Mesenteric fat pad (tissue), 1 donor: ENCODE measurements at places on chromosomes 7 and 10.

DNA sequence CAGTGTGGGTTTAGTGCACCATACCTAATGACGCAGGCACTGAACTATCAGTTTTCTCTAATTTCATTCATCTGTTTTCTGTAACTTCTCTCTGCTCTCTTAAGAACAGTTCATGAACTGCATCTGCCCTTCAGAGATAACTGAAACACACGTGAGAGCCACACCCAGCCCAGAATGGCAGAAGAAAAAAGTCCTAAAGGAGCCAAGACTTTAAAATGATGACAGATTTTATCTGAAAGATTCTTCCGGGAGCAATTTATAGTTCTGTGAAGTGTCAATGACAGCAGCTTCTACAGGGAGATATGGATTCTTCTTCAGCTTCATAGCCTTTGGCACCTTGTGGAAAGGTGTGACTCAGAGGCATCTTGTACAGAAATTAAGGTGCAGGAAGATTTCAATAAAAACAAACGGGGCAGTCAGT, 211.5 kb upstream of the SLC26A5 start:
- no peak for DNase-seq

GRCh38 chr7:40780460-40780859, 645.7 kb downstream of the SUGCT start:
- DNase-seq: no peak

- no peak for DNase-seq
These were observed 116.7 kb downstream of the GPR85 start for GRCh38 chr7:112969946-112970345.

GRCh38 chr7:4127909-4128560, 554.1 kb upstream of the FOXK1 start:
- no peak for DNase-seq

- DNase-seq: no peak
These were observed 10.9 kb downstream of the LIMK1 start for GRCh38 chr7:74094224-74095101.

GRCh38 chr10:12629767-12630165, 280.4 kb downstream of the CAMK1D start:
- DNase-seq: no peak

- DNase-seq: no peak
These were observed 29.8 kb downstream of the FAM13C start for GRCh38 chr10:59332581-59332980.

DNA sequence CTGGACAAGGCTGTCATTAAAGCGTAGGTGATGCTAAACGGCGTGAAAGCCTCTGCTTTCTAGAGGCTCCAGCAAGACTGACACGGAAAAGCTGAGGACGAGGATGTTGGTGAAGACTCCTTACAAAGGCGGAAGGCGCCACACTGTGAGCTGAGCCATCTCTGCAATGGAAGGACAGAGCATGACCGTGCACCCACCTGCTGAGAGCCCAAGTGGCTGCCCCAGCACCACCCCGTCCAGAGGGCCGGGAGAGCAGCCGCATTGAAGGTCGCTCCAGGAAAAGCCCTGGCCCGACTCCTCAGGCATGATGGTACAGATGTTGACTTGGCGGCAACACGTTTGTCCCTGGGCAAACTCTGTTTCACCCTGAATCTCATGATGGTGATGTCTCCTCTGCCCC, 492.7 kb downstream of the DNAJB6 start:
- no peak for DNase-seq

- no peak for DNase-seq
These were observed 29.2 kb upstream of the MKX start for GRCh38 chr10:27774831-27775230.

- DNase-seq: no peak
These were observed 442 bp downstream of the STYXL1 start for GRCh38 chr7:76047305-76047810.

GRCh38 chr10:69769395-69769992, 32.2 kb upstream of the COL13A1 start:
- no peak for DNase-seq

DNA sequence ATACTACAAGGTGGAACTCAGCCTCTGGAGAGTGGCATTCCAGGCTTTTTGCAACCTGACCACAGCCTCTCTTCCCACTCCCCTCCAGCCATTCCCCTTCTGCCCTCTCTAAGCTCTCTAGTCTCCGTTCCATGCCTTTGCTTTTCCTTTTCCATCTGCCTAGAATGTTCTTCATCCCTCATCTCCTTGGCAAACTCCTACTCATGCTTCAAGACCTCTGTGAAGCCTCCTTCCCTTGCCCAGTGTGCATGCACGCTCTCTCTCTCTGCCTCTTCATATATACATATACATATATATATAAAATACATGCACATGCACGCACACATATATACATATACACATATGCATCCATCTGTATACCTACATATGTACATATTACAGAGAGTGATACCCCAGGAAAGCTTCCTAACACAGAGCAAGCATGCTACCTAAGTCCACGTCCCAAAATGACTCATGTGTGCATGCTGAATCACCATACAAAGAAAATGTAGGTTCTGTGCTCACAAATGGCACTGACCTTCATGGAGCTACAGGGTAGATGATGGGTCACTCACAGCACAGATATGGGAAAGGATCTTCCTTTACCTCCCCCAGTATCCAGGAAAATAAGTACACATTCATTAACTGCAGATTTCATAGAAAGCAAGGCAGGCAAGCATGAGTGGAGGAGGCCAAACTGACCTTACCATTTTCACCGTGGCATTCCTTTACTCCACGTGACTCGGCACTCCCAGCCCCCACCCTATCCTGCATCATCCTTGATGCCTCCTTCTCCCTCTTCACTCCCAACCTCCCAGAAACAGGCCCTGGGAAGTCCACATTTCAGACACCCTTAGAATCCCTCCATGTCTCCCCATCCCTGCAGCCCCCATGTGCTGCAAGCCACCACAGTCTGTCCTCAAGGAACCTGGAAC, 238.4 kb upstream of the ZMIZ1 start:
- DNase-seq: no peak

- DNase-seq: no peak
These were observed 314.5 kb upstream of the AKR1E2 start for GRCh38 chr10:4511509-4511908.

DNA sequence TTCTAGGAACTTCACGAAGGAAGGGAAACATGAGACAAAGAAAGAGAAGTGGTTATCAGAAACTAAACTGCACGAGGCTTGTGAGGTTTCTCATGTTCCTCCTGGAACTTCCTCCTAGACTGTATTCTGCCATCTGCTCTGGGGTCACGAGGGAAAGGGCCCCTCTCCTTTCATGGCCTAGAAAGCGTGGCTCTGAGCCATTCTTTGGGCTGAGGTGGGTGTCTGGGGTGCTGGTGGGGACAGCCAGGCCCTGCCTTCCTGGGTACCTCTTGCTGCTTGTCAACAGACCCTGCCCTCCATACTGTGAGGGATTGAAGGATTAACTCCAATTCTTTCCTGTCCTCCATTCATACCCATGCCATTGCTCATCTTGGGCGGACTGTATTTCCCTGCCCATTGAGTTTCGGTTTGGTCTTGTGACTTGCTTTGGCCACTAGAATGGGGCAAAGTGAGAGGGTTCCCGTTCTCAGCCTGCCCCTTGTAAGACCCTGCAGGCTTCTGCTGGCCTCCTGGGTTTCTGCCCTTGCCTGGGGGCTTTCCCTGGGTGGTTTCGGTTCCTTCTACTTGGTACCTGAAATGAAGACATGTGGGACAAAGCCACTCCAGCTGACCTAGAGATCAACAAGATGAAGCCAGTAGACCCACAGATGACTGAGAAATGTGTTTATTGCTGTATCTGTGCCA, 14.9 kb upstream of the GIMAP8 start:
- DNase-seq: peak; percentile 55

DNA sequence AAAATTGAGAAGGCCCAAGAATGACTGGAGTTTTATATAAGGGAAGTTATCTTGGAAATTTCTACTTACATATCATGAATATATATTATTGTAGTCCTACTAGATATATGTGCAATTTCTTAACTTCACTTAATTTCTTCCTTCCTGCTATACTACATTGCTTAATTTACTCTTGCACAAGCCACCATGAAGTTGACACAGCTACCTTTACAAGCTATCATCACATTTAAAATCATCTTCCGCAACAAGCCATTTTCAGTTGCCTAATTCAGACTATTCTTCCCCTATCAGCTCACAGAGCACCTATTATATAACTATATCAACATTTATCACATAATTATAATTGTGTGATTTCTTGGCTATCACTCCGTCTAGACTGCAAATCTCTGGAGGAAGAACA, 418.4 kb downstream of the PARD3 start:
- no peak for DNase-seq

DNA sequence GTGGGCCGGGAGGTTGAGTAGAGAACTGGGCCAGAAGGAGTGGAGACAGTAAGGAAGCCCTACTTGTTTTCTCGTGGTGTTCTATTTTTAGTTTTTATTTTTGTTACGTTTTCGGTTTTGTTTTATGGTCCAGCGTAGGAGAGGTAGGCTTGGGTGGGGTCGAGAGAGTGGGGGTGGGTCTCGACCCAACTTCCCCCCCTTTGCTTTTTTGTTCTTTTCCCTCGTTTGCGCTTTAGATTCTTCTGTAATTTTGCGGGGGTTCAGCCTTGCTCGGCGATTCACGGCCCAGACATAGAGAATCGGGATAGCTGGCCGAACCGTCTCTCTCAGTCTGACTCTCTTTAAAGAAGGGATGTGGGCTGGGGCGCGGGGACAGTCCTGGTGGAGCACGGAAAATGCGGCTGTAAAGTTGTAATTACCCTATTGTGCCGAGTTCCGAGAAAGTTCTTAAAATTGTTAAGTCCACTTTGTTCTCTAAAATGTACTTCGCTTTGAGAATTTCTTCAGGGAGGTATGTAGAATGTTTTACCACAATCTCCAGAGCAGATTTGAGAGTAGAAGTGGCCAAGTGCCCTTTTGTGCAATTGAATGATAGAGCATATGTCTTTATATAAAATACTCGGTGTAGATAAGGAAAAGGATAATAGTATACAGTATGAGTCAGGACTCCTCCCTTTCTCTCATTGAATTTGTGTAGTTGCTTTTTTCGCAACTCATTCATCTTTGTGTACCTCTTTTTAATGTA, 816 bp downstream of the DMTF1 start:
- peak; percentile 88 for DNase-seq

GRCh38 chr7:106129291-106129690, 17.2 kb upstream of the SYPL1 start:
- DNase-seq: no peak

DNA sequence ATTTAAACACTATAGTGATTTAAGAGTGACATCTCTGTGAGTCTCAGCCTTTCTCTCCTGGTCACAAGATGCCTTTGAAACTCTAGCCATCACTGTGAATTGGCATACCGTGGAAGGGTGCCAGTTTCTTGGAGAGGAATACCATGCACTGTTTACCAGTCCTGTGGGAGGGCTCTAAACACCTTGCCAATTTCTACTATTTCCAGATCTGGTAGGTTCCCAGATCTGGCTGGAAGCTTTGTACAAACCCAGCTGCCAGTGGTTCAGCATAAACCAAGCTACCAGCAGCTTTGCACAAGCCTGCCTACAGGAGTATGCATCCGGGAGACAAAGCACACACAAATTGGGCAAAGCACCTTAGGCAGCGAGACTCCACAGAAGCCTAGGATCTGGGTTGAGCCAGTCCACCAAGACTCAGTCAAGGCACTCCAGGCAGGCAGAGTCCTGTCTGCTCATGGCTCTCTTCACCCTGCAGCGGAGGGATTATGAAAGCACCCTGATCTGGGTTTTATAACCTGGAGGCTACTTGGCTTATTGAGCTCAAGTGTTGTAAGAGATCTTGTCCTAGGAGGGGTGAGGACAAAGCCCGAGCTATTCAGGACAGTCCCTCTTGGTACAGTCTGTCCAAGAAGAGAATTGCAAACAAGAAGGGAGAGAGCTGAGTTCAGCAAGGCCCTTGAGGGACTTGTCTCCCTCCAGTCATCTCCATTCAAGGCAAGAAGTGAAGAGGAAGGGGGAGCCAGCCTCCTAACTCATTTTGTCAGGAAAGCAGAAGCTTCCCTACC, 23.6 kb downstream of the MCM10 start:
- DNase-seq: no peak

DNA sequence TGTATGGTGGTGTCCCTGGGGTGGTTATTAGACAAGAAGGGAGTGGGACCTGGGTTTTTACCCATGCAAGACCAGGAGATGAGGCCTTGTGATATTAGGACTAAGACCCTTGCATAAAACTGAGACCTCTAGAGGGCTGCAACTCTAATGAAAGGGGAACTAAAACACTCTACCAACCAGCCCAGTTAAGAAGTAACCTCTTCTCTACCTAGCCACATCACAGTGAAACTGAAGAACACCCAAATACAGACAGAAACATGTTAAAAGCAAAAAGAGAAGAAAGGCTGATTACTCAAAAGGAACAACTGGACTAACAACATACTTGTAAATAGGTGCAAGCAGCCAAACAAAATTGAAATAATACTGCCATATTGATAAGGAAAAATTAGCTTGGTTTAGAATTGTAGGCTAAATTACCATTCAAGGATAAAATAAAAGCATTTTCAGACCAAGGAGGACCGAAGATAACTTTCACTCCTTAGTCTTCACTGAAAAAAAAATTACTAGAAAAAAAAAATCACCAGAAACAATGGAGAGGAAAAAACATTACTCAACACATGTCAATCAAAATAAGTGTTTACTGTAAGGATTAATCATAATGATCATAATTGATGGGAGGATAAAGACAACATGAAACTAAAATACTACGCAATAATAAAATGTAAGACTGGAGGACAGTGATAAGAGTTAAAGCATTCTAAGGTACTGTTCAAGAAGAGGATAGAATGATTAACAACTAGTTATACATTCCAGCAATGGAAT, 27.6 kb downstream of the ERLIN1 start:
- no peak for DNase-seq

DNA sequence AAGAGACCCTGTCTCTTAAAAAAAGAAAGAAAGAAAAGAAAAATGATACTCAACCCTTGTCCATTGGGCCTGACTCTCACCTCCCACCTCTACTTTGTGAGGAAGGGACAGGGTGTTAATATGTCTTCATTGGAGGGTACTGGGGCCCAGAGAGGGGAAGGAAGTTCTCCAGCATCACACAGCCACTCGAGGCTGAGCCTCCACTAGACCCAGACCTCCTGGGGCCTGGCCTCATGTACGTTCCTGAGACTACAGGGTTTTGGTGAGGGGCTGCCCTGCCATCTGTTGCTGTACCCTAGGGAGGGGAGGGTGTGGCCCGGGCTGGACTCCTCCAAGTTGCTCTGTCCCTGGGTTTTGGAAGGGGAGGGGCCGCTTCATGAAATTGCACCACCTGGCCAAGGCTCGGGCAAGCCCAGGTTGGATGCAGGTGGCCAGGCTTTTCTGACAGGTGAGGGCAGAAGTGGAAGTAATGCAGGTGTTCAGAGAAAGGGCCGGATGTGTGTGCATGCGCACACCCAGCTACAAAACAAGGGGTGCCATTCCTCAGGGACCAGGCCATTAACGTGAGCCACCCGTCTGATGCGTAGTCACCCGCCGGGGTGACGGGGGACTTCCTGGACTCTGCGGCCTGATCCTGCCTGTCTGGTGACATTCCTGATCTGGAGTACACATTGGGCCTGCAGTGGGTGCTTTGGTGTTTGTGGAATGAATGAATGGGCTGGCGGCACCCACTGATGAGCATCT, 21.7 kb downstream of the GTF2IRD1 start:
- DNase-seq: no peak

- DNase-seq: no peak
These were observed 2.1 kb downstream of the CASP7 start for GRCh38 chr10:113681533-113682470.

- no peak for DNase-seq
These were observed at the start of gene MYOZ1 for GRCh38 chr10:73641328-73642060. TSS of gene MYOZ1 (minus strand) at chr10:73641474. CDS start at chr10:73640017, 1,457 bp downstream.
